ENCODE measurements at places on chromosomes 13 and 19.

- DNase-seq, result no peak
These were observed 5.2 kb upstream of the OR7A5 start for GRCh38 chr19:14840206-14840605.

DNA sequence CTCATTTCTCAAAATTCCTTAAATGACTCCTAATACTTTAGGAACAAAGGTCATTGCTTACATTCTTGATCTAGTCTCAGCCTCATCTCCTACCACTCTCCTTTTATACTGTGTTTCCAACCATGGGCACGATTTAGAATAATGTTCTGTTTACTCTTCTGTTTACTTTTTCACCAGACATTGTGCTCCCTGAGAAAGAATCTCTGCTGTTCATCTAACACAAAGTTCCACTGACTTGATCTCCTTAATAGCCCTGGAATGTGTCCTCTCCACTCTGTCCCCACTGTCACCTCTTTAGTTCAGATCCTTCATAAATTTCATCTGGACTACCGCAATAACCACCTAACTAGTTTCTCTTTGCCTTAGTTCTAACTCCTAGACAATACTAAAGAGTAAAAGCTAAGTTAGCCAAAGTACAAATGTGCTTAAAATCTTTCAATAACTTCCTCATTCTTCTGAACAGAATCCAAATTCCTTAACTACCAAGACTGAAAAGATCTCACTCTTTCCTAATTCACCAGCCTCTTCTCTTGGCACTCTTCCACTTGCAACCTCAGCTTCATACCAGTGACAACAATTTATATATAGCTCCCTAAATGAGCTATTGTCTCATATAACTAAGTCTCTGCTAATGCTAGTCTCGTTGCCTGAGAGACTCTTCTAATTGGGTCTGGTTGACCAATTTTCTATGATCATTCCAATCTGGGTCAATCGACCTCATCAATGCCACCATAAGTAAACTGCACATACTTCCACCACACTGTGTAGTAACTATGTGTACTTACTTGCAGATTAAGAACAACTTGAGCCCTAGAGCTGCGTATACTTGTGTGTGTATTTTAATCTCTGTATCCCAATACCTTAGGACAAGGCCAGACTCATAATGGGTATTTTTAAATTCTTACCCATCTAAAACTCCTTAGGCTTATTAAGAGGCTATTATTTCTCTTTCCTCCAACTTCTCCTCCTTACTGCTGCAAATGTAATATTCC lies 179.9 kb downstream of the VWA8 start:
- DNase-seq, result no peak

DNA sequence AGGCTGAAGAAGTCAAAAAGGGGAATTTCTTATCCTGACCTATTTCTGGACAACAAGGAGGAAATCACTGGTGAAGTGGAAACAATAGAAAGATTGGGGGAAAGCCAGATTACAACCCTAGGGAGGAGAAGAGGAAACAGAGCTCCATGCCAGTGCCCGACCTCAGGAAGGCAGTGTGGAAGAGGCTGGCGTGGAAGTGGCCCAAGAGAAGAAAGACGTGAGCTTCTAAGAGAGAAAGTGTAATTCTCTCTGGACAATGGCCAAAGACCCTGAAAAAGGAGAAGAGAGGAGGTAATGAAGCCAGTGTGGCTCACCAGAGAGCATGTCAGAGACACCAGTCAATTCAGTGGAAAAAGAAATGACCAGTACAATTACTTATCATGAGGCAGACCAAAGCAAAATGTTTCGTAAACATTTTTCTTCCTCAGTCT lies 52.6 kb upstream of the URAD start:
- no peak for DNase-seq

DNA sequence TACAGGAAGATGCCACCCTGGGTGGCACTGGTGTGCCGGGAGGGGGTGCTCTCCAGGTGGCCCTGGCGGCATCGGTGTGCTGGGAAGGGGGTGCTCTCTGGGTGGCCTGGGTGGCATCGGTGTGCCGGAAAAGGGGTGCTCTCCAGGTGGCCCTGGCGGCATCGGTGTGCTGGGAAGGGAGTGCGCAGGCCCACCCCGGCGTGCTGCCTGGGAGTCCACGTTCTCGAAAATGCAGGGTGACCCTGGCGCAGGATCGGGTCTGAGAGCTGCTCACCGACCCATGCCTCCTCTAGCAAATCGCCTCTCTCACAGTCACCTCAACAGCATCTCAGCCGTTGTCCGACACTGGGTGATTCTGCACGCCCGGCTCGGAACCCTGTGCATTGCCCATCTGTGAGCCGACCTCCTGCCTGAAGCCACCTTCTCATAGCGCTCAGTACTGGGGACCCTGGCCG lies 36.4 kb downstream of the RASA3 start:
- DNase-seq, result no peak

GRCh38 chr19:33520844-33521479 lies 629 bp downstream of the PEPD start:
- no peak for DNase-seq

- peak; percentile 74 for DNase-seq
These were observed 409 bp downstream of the FOSB start for GRCh38 chr19:45468159-45468651.

DNA sequence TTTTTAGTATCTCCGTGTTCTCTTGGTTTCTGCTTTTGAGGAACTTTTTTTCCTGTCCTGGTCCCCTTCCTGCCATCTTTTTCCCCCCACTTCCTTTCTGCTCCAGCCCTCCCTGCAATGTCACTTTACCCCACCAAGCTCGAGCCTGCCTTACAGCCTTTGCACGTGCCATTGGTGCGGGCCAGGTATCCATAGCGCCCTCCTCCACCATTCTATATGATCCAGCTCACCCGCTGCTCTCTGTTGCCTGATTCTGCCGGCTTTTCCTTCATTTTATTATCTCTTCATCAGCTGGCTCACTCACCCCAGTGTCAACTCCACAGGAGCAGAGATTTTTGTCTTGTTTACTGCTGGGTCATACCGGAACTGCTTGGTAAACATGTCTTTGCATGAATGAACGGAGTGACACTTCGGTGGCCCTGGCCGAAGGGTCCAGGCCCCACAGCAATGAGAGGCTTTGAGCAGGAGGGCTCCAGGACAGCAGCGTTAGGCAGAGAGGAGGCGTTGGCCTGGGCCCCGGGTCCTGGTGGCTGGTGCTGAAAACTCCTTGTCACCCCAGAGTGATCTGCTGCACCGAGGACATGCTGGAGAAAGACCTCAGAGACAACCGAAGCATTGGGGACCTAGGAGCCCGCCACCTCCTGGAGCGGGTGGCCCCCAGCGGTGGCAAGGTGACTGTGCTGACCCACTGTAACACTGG lies 1.2 kb downstream of the MRI1 start:
- no peak for DNase-seq

- no peak for DNase-seq
These were observed 42.1 kb downstream of the LPAR6 start for GRCh38 chr13:48370815-48371214.

DNA sequence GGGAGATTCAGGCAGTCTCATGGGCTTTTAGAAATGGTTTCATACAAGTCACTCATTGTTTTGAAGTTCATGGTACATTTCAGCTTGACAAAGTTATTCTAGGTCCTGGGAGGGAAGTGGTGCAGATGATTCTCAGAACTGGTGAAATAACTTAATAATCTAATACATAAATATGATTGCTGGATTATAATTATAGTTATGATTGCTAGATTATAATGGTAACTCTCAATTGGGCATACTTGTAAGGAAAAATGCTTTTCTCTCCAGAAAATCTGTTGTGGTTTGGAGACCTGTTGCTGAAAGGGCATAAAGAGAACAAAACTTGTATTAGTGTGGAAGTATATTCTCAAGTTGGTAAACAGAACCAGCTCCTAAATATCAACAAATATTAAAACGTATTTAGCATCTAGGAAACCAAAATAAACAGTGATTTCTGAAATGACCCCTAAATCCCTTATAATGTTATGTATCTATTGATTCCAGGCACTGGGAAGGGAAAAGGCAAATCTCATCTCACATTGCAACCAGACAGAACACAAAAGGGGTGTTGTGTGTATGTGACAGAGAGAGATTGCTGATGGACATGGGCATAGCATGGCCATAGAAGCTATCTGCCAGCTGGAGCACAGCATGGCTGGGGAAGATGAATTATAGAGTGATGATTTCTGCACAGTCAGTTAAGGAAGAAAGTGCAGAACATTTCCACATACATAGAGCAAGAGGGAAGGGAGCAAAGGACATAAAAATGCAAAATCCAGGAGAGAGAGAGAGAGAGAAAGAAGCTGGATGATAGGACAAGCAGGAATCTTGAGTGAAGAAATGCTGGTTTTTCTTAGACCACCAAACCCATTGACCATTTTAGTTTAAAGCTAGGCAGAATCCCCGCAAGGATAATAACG lies 87.1 kb upstream of the FRY start:
- DNase-seq, result no peak

- DNase-seq, result no peak
These were observed 6.3 kb downstream of the TMEM161A start for GRCh38 chr19:19131989-19132388.

GRCh38 chr13:111225810-111226546 lies 94.5 kb upstream of the TEX29 start:
- DNase-seq, result no peak

DNA sequence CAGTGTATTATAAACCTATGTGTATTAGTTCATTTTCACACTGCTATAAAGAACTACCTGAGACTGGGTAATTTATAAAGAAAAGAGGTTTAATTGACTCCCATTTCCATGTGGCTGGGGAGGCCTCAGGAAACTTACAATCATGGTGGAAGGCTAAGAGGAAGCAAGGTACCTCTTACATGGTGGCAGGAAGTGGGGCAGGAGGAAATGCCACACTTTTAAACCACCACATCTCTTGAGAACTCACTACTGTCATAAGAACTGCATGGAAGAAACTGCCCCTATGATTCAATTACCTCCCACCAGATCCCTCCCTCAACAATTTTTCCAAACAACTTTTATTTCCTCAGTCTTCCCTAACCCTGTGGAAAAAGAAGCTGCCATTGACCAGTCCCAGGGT lies 14.5 kb upstream of the TPP2 start:
- no peak for DNase-seq

DNA sequence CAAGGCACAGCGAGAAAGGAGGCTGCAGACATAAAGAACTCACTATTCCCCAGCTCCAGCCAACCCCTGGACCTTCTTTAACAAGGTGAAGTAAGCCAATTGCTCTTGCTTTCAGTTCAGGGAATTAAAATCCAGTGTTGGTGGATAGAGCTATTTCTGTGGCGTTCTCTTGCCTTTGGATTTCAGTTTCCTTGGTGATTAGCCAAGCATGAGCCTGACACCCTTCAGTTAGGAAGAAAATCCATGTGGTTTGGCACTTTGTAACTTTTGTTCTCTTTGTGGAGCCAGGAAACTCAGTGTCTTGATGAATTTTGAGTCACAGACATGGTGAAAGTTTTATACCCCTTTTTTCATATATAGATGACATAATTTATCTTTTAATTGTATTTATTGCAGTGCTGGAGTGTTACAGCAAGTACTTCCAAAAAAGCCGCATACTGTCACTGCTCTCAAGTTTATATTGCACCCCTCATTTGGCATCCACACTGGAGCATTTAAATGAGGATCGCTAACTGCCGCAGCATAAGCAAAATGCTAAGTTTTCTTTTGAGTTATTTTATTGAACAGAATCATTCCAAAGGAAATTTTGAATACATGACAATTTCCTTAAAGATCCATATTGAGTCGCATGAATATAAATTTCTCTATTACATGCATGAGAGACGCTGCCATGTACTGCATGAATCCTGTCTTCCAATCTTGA lies 406.8 kb downstream of the MYO16 start:
- no peak for DNase-seq

- DNase-seq, result no peak
These were observed 78.0 kb downstream of the GPR12 start for GRCh38 chr13:26682606-26683005.

DNA sequence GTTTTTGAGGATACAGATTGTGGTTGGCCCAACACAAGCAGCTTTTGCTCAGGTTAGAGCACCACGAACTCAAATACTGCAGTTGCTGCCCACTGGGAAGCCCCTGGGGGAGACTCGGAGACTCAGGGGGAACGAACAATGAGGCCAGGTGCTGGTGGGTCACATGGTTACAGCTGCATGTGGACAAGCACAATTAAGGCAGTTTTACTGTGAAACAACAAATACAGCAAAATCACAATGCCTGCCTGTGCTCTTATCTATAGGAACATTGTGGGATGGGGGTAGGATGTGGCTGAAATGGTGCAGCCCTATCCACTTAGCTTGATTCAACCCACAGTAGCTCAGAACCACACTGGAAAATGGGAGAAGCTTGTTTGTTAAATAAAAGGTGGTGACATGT lies 119.7 kb upstream of the SPATA13 start:
- no peak for DNase-seq

- DNase-seq, result no peak
These were observed 71.1 kb upstream of the RFC3 start for GRCh38 chr13:33746867-33747266.
